ENCODE measurements at places on chromosomes 1 and 21.

DNA sequence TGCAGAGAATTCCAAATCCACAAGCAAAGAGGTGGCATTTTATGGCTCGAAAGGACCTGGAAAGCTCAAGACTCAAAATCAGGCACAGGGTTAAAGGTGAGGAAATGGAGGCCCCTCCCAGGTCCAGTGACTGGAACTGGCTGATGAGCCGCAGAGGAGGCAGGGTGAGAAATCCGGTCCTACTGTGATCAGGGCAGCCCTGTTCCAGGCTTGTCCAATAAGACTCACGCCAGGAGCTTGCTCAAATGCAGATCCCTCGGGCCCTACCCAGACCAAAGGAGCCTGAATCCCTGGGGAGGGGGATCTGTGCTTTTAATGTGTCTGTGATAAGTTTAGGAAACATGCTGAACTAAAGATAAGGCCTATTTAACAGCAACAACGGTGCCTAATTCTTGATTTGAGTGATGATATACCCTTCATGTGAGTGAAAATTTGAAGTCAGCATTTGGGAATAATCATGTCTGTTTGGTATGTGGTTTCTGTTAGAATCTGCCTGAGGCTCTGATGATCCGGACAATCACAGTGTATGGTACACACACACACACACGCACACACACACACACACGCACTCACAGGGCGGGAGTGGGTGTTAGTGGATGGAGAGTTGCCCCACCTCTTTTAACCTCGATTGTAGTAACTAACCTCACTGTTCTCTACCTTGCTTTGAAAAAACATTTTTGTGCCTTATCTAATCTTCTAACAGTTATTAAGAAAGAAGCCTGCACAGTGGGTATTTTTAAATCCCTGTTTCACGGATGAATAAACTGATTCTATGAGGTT, 54.1 kb upstream of the LYST start:
- no peak overlapping the region for H3K4me3 ChIP-seq
- no peak for DNase-seq
- no peaks in the 10 kb centered on the region for H3K36me3 ChIP-seq
- peak overlapping the region; percentile 95 for H3K27ac ChIP-seq

DNA sequence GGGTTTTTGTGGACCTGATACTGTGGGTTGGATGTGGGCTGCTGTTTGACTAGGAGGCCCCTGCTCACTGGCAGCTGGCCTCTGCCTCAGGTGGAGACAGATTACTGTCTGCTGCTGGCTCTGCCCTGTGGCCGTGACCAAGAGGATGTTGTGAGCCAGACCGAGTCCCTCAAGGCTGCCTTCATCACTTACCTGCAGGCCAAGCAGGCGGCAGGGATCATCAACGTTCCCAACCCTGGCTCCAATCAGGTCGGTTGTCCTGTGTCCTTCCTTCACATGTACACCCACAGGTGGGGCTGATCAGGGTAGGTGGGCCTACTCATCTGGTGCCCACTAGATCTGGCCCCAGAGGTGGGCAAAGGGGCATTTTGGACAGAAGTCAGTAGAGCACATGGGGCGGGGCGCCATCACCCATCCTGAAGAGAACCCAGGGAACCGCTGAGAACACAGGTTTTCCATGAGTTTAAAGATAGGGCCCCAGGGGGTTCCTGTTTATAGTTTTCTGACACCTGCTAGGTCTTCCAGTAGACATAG, 37.2 kb downstream of the ZBTB17 start:
- peak overlapping the region; percentile 69 for H3K27ac ChIP-seq
- peaks cover 77% of the 10 kb centered on the region for H3K36me3 ChIP-seq
- H3K4me1 ChIP-seq, result peaks cover 12% of the 10 kb centered on the region
- H3K4me3 ChIP-seq, result no peak overlapping the region
- no peaks in the 10 kb centered on the region for H3K27me3 ChIP-seq

GRCh38 chr1:15900662-15901279, 53.3 kb downstream of the SPEN start:
- DNase-seq, result no peak
- no peak overlapping the region for H3K4me3 ChIP-seq

DNA sequence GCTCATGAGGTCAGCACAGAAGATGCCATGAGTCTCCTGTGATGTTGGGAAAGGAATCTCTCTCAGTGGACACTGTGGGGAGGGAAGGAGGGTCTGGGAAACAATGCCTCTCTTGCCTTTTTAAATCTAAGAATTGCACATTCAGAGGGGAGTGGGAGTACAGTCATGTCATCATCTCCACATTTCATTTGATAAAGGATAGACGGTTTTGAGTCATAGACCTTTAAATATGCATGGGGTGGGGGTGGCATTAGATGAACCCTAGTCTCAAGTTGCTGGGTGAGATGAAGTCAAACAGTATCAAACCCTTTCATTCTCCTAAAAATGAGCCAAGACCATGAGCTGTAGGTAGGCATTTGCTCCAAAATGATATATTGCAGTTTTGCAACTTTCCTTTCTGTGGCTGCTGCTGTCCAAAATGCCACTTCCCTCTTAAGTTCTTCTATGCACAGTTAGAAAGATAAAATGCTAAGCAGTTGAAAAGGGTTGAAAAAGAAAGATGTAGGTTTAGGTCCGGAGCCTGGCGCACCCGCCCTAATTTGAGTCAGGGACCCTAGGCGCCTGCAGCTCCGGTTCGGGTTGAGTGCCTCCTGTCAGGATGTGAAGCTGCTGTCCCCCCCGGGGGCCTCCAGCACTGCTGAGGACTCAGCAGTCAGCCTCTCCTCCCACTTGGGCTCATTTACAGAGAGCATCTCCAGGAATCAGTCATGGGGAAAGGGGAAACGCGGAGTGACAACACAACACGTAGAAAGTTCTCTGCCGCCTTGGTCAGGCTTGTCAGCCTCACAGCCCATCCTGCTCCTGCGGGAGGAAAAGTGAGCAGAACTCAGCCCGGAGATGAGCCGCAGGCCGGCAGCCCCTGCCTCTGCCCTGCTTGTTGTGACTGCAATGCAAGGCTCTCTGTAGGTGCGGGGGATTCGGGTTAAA, 479.3 kb upstream of the RUNX1 start:
- peak overlapping the region; percentile 70 for H3K27ac ChIP-seq
- H3K36me3 ChIP-seq, result no peaks in the 10 kb centered on the region
- H3K27me3 ChIP-seq, result no peaks in the 10 kb centered on the region
- no peak for DNase-seq

DNA sequence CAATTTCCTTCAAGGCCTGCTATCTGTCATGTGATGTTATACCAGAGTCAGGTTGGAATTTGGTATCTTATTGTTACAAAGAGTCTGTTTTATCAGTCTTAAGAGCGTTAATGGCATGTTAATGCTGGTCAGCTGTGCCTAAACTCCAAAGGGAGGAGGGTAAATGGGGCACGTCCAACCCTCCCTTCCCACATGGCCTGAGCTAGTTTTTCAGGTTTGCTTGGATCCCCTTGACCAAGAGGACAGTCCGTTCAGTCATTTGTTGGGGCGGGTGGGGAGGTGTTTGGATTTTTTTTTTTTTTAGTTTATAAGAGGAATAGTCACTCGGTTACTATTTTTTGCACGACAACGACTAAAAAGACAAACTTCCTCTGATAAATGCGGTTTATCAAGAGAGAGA, 63.8 kb upstream of the LYST start:
- H3K4me1 ChIP-seq, result no peaks in the 10 kb centered on the region
- H3K27ac ChIP-seq, result no peak overlapping the region
- H3K27me3 ChIP-seq, result no peaks in the 10 kb centered on the region
- no peak for DNase-seq
- H3K36me3 ChIP-seq, result no peaks in the 10 kb centered on the region

DNA sequence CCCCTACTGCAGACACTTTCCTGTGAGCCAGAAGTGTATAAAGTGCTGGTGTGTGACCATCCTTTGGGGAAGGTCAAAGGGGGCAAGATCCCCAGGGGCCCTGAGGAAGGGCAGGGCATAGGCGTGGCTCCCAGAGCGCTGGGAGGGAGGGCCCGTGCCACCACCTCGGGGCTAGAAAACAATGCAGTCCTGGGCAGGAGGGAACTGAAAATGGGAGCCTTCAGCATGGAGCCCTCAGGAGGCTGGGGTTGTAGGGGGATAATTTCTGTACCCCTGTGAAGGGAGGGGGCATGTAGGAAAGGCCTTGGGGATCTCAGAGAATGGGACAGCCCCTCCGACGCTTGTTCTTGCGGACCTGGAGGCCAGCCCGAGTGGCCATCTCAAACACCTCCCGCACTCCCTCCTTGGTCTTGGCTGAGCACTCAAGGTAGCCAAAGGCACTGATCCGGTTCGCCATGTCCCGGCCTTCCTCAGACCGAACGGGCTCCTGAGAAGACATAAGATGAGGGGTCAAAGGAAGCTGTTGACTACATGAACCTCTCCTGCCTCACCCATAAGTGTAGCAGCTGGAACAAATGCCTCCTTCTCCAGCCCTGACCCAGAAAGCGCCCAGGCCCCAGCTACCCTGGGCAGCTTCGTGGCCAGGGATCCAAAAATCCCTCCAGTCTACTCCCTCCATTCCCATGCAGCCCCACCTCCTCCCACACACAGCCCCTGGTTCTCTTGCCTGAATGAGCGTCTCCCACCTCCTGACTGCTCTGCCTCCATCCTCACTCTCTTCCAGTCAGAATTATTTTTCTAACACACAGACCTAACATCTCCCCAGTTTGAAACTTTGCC, 5.5 kb downstream of the RHOC start:
- H3K4me3 ChIP-seq, result no peak overlapping the region
- peak overlapping the region; percentile 59 for H3K27ac ChIP-seq
- peak; percentile 68 for DNase-seq

DNA sequence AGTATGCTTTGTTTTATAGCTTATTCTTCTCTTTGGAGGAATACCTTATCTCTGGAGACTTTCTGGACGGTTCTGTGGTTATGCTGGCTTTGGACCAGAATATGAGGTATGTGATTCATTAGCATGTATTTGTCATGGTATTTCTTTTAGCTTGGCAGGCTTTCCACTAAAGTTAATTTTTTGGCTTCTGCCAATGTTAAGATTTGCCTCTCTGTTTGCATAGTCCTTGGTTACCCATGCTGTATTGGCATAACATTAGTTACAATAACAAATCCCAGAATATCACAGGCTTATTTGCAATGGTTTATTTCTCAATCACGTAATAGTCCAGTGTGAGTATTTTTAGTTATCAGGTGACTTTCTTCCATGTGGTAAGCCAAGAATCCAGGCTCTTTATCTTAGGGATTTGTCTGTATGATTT, 9.7 kb downstream of the ZMPSTE24 start:
- peak; percentile 89 for DNase-seq
- H3K27ac ChIP-seq, result peak overlapping the region; percentile 98
- peaks cover 38% of the 10 kb centered on the region for H3K4me1 ChIP-seq
- H3K27me3 ChIP-seq, result no peaks in the 10 kb centered on the region
- H3K36me3 ChIP-seq, result peaks cover 55% of the 10 kb centered on the region
- H3K4me3 ChIP-seq, result no peak overlapping the region

DNA sequence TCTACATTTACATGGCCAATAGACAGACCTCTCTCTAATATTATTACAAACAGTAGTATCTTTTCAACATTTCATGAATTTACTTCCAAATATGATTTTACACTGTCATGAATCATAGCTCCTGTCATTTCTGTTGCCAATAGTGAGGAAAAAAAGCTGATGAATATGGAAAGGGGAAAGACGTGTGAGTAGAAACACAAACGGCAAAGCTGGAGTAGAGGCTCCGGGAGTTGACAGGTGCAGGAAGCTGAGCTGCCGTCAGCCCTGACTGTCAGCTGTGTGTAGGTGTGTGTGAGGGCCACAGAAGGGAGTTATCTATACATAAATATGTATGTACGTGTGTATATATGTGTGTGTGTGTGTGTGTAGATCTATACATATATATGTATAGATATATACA, 416.9 kb downstream of the ZP4 start:
- no peaks in the 10 kb centered on the region for H3K4me1 ChIP-seq
- H3K27ac ChIP-seq, result no peak overlapping the region
- H3K36me3 ChIP-seq, result no peaks in the 10 kb centered on the region
- H3K27me3 ChIP-seq, result no peaks in the 10 kb centered on the region
- DNase-seq, result no peak

DNA sequence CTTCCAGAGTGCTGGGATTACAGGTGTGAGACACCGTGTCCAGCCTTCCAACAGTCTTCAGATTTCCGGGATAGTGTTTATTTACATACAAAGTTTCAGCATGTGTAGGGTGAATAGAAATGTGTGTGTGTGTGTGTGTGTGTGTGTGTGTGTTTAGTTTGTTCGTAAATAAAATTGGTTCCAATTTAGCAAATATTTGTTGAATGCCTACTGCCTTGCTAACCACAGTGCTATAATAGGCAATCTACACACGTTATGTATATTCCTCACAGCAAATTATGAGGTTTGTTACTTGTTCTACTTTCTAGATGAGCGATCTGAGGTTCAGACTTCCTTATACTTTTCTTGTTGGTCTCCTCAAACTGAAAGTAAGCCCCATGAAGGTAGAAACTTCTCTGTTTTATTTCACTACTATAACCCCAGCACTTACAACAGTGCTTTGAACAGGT, 32.8 kb upstream of the EPS15 start:
- DNase-seq, result no peak
- no peak overlapping the region for H3K4me3 ChIP-seq
- no peaks in the 10 kb centered on the region for H3K4me1 ChIP-seq
- H3K27ac ChIP-seq, result no peak overlapping the region
- H3K36me3 ChIP-seq, result no peaks in the 10 kb centered on the region

DNA sequence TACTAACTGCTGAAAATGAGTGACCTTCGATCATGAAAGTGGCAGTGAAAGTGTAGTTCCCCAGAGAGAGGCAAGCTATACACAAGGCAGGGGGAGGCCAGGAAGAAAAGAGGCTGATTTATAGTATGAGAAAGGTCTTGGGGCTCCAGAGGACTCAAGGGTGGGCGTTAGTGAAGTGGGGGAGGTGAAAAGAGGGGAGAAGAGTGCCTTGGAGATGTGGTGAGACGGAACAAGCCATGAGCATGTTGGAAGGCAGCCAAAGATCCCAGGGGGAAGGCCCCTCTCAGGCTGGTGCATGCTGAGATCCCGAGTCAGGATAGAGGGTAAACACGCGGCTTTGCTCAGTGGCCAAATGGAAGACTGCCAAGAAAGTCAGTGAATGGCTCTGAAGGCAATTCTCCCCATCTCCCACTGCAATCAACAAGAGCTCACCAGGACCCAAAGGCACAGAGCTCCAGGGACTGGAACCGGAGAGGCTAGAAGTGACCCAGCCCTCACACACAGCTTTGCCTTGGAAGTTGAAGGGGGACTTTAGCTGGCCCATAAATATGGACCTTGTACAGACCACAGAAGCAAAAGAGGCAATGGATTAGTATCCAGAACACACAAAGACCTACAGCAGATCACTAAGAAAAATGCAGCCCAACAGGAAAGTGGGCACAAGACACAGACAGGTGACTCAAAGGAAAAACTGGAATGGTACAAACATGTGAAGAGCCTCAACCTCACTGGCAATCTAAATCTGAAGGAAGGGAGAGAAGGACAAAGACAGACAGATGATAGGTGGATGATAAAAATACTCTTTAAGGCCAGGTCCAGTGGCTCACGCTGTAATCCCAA, 49.6 kb downstream of the HSF2BP start:
- no peaks in the 10 kb centered on the region for H3K27me3 ChIP-seq
- H3K36me3 ChIP-seq, result no peaks in the 10 kb centered on the region
- no peak overlapping the region for H3K27ac ChIP-seq
- no peak overlapping the region for H3K4me3 ChIP-seq
- H3K4me1 ChIP-seq, result peaks cover 32% of the 10 kb centered on the region

- peak; percentile 11 for DNase-seq
- H3K27ac ChIP-seq, result no peak overlapping the region
- H3K27me3 ChIP-seq, result peaks cover 5% of the 10 kb centered on the region
- no peaks in the 10 kb centered on the region for H3K4me1 ChIP-seq
Observed at GRCh38 chr1:156697481-156697880, 7.9 kb downstream of the CRABP2 start.

- H3K4me1 ChIP-seq, result no peaks in the 10 kb centered on the region
- no peaks in the 10 kb centered on the region for H3K36me3 ChIP-seq
- no peak overlapping the region for H3K4me3 ChIP-seq
Observed at GRCh38 chr1:25676488-25676887, 59.9 kb downstream of the MAN1C1 start.

- H3K27me3 ChIP-seq, result no peaks in the 10 kb centered on the region
- no peak overlapping the region for H3K27ac ChIP-seq
- no peaks in the 10 kb centered on the region for H3K4me1 ChIP-seq
- no peaks in the 10 kb centered on the region for H3K36me3 ChIP-seq
- no peak overlapping the region for H3K4me3 ChIP-seq
Observed at GRCh38 chr1:101613546-101613945, 376.7 kb downstream of the S1PR1 start.

All from osteoblast (primary cell).